ENCODE measurements at places on chromosomes 1 and 21.

- no peak for DNase-seq
These were observed 124.3 kb downstream of the ETS2 start for GRCh38 chr21:38930066-38930465.

DNA sequence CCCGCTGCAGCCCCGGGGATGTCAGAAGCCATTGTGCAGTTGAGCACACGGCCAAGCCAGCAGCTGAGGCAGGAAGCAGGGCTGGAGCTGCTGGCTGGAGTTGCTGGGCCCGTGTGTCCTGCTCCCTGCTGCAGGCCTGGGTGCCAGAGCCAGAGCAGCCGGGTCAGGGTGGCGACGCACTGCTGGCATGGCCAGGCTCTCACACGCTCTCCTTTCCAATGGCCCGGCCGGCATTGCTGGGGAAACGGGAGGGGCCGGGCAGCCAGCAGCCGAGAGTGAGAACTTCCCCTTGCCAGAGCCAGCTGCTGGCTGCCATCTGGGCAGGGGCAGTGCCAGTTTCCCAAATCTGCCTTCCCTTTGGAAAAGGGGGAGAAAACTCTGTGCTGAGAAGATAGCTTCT is 82.4 kb upstream of the PROX1 start:
- DNase-seq = no peak

GRCh38 chr21:20618878-20619277 is 379.3 kb upstream of the NCAM2 start:
- DNase-seq = no peak

DNA sequence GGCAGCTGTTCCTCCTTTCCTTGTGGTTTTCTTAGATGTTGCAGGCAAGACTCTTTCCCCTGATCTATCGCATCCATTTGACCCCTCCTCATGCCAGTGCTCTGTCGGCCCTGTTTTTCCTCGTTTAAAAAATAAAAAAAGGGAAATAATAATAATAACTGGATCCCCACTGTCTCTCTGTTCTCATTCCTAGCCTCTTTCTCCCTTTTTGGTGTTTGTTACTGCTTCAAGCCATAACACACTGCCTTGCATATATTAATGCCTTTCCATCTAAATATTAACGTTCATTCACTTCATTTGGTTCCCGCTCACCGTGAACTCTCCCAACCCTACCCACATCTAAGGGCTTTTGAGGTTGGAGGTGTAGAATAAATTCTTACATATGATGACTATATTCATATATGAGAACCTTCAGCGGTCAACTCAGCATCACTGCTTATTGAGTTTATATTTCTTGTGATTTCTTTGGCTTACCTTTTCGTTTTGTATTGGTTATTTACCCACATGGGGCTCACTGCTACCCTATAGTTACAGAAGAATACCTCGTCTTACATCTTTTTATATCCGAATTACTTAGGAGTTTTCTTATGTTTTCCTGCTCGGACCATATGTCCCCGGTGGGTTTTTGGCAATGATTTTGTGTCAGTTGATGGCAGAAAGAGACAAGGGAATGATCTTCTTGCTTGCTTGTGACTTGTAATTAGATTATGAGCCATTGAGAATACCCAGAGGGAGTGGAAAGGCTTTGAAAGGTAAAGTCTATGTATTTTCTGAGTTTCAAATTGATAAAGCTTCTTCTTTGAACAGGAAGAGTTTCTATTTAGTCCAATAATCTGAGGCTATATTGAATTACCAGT is 805 bp downstream of the ATG4C start:
- DNase-seq = no peak

- DNase-seq = peak; percentile 79
These were observed 26.8 kb downstream of the UMODL1 start for GRCh38 chr21:42097860-42098454.
